Upper lobe of left lung (tissue), 6 donors: ENCODE measurements at places on chromosomes 7 and 10. TPM values are rescaled to one million over a fixed set of nuclear protein-coding genes. Genes with fewer than 3 reads are reported as not detected.
A peak's percentile ranks its signal among the peaks of the same experiment; 100 is the strongest.

WNT8B gene
- total RNA-seq, result not detected

- no peaks in the 10 kb centered on the region for H3K27me3 ChIP-seq
- H3K4me1 ChIP-seq, result no peaks in the 10 kb centered on the region
- no peak overlapping the region for H3K27ac ChIP-seq
- no peak overlapping the region for H3K4me3 ChIP-seq
- no peaks in the 10 kb centered on the region for H3K36me3 ChIP-seq
These were observed 4.2 kb downstream of the CNPY1 start for GRCh38 chr7:155541986-155542675.

- H3K4me1 ChIP-seq, result peaks cover 31% of the 10 kb centered on the region
- no peaks in the 10 kb centered on the region for H3K27me3 ChIP-seq
- no peak overlapping the region for H3K4me3 ChIP-seq
- H3K27ac ChIP-seq, result no peak overlapping the region
- no peak for DNase-seq
These were observed 2.3 kb downstream of the STX1A start for GRCh38 chr7:73717025-73717807.

VAX1 gene
- not detected for total RNA-seq

DNA sequence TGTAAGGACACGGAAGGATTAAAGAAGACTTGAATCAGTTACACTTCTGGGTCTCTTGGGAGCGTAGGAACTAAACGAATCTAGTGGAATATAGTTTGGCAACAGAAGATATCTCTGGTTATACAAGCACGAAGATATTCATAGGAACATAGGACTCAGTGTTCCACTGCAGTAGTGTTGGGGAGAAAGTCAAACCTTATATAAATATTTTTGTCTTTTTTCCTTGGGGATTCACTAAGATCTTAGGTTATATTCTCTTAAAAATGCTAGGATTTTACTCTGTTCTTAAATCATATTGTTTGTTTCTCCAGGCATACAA lies 21.4 kb downstream of the PRKAR2B start:
- no peak overlapping the region for H3K4me3 ChIP-seq
- DNase-seq, result no peak
- H3K4me1 ChIP-seq, result no peaks in the 10 kb centered on the region
- H3K36me3 ChIP-seq, result no peaks in the 10 kb centered on the region

- no peaks in the 10 kb centered on the region for H3K4me1 ChIP-seq
- no peak for DNase-seq
- H3K27ac ChIP-seq, result no peak overlapping the region
- no peak overlapping the region for H3K4me3 ChIP-seq
These were observed 208.3 kb downstream of the ZMYND11 start for GRCh38 chr10:343231-344220.

GRCh38 chr7:106205621-106206222 lies 79.1 kb downstream of the NAMPT start:
- no peak for DNase-seq
- H3K4me3 ChIP-seq, result no peak overlapping the region
- no peaks in the 10 kb centered on the region for H3K4me1 ChIP-seq
- H3K27me3 ChIP-seq, result no peaks in the 10 kb centered on the region

GRCh38 chr10:117339578-117339977 lies 35.7 kb downstream of the PDZD8 start:
- H3K36me3 ChIP-seq, result no peaks in the 10 kb centered on the region
- H3K27ac ChIP-seq, result no peak overlapping the region
- DNase-seq, result no peak
- H3K4me3 ChIP-seq, result no peak overlapping the region
- no peaks in the 10 kb centered on the region for H3K27me3 ChIP-seq
- H3K4me1 ChIP-seq, result peaks cover 8% of the 10 kb centered on the region

APBB1IP gene
- 37.1 TPM for total RNA-seq

POLR2J2 gene
- 10.6 TPM for total RNA-seq

GRCh38 chr10:132265890-132266496 lies 41.8 kb downstream of the STK32C start:
- H3K4me3 ChIP-seq, result no peak overlapping the region
- peaks cover 14% of the 10 kb centered on the region for H3K4me1 ChIP-seq
- no peak for DNase-seq
- no peaks in the 10 kb centered on the region for H3K36me3 ChIP-seq
- H3K27me3 ChIP-seq, result no peaks in the 10 kb centered on the region

DNA sequence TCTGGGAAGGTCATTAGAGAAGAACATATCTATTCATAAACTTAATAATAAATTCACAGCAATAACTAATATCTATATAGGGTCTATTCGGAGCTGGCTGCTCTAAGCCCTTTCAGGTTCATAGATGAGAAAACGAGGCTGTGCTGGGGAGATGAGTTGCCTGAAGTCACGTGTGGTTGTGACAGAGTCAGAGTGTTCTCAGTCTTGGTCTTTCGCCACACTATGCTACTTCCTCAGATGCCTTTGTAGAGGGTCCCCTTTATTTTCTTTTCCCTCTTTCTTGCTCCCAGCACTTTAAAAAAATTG lies 43.7 kb upstream of the FAM180A start:
- H3K4me1 ChIP-seq, result no peaks in the 10 kb centered on the region
- H3K4me3 ChIP-seq, result no peak overlapping the region
- H3K27ac ChIP-seq, result no peak overlapping the region
- peak; percentile 32 for DNase-seq

NPSR1 gene
- total RNA-seq, result not detected

SCD gene
- total RNA-seq, result 464 TPM

GRCh38 chr7:1668396-1669063 lies 1.5 kb upstream of the ELFN1 start:
- peaks cover 25% of the 10 kb centered on the region for H3K27me3 ChIP-seq
- no peak for DNase-seq
- H3K4me1 ChIP-seq, result peaks cover 59% of the 10 kb centered on the region
- H3K27ac ChIP-seq, result no peak overlapping the region

FGFBP3 gene
- total RNA-seq, result 1.2 TPM

DNA sequence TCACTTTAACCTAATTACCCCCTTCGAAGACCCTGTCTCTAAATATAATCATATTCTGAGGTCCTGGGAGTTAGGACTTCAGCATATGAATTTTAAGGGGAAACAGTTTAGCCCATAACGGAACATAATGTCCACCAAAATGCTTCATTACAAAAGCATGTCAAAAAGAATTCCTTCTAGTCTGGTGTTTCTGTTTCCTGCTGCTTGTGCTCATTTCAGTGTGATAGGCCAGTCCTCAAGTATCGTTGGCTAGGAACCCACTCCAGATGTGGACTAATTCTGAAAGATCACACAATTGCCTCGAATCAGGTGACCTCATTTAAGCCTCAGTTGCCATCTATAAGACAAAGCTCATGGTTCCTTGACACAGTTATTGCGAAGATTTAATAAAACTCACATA lies 29.6 kb downstream of the INPP5F start:
- H3K36me3 ChIP-seq, result no peaks in the 10 kb centered on the region
- no peak overlapping the region for H3K27ac ChIP-seq
- no peak overlapping the region for H3K4me3 ChIP-seq
- H3K27me3 ChIP-seq, result no peaks in the 10 kb centered on the region
- peaks cover 6% of the 10 kb centered on the region for H3K4me1 ChIP-seq

DNA sequence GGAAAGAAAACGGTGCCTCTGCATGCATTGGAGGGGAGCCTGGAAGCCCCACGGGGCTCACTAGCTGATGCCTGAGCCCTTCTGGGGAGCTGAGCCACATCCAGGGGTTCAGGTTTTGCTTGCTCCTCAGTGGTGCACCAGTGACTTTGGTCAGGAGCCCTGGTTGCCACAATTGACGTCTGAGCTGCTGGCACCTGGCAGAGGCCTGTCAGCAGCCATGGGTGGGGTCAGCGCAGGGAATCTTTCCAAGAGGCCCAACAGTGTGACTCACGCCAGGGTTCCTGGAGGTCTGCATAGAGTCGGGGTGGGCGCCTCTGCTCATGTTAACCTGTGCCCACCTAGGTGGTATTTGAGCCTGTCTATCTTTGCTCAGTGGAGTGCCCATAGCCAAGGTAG lies 138.7 kb downstream of the NEURL1 start:
- no peak for DNase-seq
- no peak overlapping the region for H3K27ac ChIP-seq
- H3K27me3 ChIP-seq, result no peaks in the 10 kb centered on the region

DNA sequence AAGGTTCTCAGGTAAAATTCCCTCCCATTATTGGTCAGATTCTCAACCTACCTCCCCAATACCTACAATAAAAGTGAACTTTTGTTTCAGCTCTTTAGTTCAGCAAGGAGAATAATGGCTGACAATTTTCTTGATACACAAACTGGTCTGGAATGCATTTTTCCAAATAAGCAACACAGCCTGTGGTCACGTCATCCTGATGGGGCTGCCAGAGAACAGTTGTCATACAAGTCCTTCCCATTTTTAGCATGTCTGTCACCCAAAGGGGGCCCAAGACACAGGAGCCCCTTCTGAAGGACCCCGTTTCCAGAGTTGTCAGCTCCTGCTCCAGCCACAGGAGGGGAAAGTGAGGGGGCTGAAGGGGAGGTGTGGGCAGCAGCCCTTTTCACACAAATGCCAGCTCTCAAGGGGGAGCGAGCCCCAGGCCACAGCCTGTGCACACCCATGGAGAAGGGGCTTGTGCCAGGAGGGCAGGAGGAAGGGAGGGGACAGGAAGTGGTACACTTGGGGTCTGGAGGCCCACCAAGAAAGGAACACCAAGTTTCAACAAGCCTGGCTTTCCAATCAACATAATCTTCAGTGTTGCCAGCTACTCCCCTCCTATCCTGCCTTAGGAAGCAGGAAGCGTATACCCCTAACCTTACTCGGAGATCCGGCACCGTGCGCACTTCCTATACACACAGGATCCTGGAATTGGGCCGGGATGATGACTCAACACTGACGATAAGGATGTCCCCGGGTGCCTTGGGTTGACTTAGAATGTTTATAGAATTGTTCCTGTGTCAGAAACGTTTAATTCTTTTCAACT lies 43.4 kb upstream of the PDLIM1 start:
- H3K27ac ChIP-seq, result peak overlapping the region; percentile 88
- H3K27me3 ChIP-seq, result no peaks in the 10 kb centered on the region
- H3K4me3 ChIP-seq, result no peak overlapping the region
- DNase-seq, result peak; percentile 56
- H3K4me1 ChIP-seq, result peaks cover 17% of the 10 kb centered on the region
- H3K36me3 ChIP-seq, result no peaks in the 10 kb centered on the region

DNA sequence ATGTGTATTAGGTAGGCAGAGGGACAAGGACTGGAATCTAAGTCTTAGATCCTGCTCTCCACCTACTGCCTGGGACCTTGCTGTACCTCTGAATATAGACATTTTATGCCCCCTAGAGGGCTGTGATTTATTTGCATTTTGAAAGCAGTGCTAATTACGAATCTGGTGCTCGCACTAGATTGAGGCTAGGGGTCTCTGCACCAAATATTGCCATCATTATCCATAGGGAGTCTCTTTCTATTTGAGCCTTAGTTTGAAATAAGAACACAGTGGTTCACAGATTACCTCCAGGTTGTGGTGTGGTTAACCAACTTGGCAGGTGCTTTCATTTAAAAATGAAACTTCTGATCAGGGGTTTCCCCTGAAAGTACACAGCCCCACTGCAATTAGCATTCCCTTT lies 41.8 kb downstream of the CNNM1 start:
- no peaks in the 10 kb centered on the region for H3K36me3 ChIP-seq
- no peaks in the 10 kb centered on the region for H3K4me1 ChIP-seq

- peaks cover 11% of the 10 kb centered on the region for H3K4me1 ChIP-seq
- no peak overlapping the region for H3K4me3 ChIP-seq
- DNase-seq, result no peak
- no peak overlapping the region for H3K27ac ChIP-seq
These were observed 1.0 kb upstream of the FFAR4 start for GRCh38 chr10:93565446-93565845.

IFIT3 gene
- total RNA-seq, result 31.0 TPM

GALNT11 gene
- total RNA-seq, result 31.2 TPM

DNA sequence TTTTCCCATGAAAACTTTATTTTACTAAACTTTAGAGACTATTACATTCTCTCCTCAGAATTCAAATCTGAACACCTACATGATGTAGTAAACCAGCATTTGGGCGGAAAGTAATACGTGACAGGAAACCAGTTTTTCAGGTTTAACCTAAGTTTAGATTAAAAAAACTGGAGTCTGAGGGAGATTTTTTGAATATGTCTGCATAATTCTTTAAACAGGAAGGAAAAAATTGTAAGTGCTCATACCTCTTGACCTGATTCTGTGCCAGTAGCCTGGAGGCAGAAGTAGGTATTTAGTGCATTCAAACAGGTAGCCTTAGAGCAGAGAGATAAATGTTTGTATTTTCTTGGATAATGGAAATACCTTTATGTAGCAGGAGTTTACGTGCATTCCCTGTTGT lies 224.3 kb downstream of the MDFIC start:
- no peaks in the 10 kb centered on the region for H3K36me3 ChIP-seq
- H3K4me3 ChIP-seq, result no peak overlapping the region
- H3K27me3 ChIP-seq, result no peaks in the 10 kb centered on the region
- DNase-seq, result no peak

- H3K27ac ChIP-seq, result no peak overlapping the region
- H3K4me1 ChIP-seq, result no peaks in the 10 kb centered on the region
- no peaks in the 10 kb centered on the region for H3K27me3 ChIP-seq
- DNase-seq, result no peak
These were observed 133.3 kb downstream of the PFKFB3 start for GRCh38 chr10:6336016-6336415.

GRCh38 chr7:66306243-66306642 lies 101.1 kb downstream of the TPST1 start:
- no peaks in the 10 kb centered on the region for H3K36me3 ChIP-seq
- no peak overlapping the region for H3K4me3 ChIP-seq
- no peak overlapping the region for H3K27ac ChIP-seq
- H3K27me3 ChIP-seq, result no peaks in the 10 kb centered on the region

DNA sequence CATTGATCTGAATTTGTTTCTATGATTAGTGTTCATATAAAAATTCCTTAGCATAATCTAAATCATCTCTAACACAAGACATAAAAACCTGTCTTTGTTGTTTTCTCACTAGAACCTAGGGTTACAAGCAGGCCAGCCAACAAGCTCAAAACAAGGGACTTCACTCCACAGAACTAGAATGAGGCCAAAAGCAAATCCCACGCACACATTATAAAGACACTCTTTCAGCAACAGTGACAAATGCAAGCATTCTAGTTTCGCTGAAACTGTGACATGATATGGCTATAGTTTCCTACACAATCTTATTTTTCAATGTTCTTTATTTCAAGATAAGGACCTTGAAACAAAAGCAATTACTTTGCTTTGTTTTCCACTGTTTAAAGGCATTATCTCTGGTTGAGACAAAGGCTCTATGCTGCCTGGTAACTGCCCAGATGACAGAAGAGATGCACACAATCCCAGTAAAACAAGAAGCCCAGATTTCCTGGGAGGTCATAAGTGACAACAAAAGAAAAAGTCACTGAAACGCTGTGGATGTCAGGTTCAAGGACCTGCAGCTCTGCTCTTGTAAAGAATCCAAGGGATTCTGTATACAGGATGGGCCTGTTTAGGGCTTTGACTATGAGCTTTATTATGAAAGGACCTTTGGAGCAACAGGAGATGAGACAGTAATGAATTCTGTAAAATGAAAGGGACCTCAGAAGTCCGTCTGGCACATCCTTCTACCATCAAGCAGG lies 105.3 kb downstream of the SORCS1 start:
- H3K36me3 ChIP-seq, result no peaks in the 10 kb centered on the region
- H3K27ac ChIP-seq, result no peak overlapping the region
- DNase-seq, result no peak
- H3K4me1 ChIP-seq, result no peaks in the 10 kb centered on the region

PLAC9 gene
- 30.8 TPM for total RNA-seq
